ENCODE measurements at places on chromosomes 6 and 20.

DNA sequence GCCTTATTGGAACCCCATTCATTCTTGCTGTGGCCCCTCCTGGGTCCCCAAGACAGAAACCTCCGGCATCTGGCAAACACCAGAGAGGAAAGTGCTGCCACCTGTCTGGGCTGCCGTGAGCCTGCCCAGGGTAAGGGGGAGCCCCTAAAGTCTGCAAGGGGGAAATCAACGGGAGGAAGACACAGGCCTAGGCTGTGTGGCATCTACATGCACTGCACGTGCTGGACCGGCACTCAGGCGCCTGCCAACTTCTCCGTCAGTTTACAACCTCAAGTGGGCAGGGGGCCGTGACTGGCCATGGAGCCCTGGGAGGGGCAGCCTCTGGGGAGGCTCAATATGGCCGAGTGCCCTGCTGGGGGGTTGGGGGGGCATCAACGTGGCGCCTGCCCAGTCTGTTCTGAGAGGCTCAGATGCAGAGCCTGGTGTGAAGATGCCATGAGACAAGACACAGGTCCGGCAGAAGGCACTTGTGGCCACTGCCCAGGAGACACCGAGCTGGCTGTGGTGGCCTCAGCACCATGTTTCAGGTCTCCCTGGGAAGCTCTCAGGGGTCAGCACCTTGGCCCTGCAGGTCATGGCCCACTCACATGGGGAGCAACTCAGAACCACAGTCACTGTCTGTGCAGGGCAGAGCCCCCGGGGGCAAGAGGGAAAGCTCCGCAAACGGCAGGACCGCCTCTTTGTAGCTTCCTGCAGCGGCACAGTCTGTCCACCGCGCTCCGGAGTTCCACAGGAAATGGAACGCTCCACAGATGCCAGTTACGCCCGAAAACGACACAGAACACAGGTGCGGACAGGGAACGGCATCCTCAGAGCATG, 8.4 kb downstream of the UCKL1 start:
- DNase-seq, result no peak

GRCh38 chr6:11433860-11434259, 103.7 kb upstream of the TMEM170B start:
- DNase-seq, result no peak

DNA sequence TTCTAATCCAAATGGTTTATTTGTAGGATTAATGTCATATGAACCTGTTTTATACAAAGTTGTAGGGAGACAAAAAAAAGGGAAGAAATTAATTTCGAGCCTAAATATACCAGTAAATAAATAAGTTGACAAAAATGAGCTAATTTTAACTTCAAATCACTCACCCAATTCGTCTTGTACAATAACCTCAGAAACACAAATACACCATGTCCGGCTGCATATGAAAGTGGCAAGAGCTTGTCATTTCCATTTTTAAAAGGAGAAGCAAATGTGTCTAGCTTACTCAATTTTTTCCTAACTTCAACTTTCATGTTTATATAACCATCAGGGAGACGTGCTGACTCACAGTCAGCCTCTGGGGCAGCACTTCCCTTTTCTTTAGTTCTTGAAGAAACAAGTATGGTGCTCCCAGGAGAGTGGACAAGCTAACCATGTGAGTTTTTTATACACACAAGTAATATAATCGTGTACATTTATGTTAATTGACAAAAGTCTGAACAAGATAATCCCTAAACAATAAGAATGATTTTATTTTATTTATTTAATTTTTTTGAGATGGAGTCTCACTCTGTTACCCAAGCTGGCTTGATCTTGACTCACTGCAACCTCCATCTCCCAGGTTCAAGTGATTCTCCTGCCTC, 55.5 kb upstream of the SGK1 start:
- no peak for DNase-seq

- no peak for DNase-seq
Measured at GRCh38 chr6:71332012-71332411, 43.4 kb downstream of the OGFRL1 start.

DNA sequence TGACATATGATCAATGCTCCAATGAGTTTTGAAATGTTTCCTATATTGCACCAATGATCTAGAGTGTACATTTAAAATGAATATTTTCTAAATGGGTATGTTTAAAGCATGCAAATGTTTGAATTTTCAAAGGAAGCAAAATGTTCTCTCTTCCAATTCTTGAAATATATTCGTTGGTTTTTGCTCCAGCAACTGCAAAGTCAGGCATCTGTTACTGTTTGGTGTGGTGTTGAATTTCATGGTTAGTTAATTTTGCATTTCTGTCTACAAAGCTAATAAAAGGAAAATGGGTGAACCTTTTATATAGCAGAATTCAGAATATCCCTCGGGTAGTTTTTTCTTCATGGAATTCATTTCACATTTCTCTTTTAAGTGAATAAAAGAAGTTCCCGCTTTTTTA, 1018.3 kb downstream of the GRIK2 start:
- DNase-seq, result no peak

DNA sequence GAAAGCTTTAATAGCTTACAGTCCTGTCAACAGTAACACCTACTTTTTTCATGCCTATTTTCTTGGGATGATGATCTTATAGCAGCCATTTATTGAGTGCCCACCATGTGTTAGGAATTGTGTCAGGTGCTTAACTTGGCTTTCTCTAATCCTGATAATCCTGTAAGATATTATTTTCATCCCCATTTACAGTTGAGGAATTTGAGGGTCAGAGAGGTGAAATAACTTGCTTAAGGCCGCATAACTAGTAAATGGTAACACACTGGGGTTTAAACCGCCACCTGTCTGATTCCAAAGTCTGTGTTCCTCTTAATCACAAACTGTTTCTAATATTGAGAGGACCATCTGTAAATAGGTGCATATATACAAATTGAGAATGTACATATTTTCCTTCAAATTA, 55.5 kb downstream of the NCOA3 start:
- no peak for DNase-seq

DNA sequence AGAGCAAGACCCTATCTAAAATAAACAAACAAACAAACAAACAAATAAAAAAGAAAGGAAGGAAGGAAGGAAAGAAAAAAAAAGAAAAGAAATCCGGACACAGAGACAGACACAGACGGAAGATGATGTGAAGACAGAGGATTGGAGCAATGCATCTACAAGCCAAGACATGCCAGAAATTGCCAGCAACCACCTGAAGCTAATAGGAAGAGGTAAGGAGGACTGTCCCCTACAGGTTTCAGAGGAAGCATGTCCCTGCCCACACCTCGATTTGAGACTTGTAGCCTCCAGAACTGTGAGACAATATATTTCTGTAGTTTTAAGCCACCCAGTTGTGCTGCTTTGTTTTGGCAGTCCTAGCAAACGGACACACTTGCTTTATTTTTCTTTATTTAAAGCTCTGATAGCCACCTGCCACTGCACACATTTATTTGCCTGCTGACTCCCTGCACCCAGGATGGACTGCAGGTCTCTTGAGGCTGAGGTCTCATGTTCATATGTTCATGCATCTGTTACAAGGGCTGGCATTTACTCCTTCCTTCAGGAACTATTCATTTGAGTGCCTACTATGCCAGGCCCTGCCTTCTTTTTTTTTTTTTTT, 20.7 kb upstream of the ZMYND8 start:
- no peak for DNase-seq

- DNase-seq, result no peak
Measured at GRCh38 chr6:110537208-110538123, 61.1 kb upstream of the SLC22A16 start.

GRCh38 chr6:4801491-4802110, 25.4 kb downstream of the CDYL start:
- DNase-seq, result no peak

DNA sequence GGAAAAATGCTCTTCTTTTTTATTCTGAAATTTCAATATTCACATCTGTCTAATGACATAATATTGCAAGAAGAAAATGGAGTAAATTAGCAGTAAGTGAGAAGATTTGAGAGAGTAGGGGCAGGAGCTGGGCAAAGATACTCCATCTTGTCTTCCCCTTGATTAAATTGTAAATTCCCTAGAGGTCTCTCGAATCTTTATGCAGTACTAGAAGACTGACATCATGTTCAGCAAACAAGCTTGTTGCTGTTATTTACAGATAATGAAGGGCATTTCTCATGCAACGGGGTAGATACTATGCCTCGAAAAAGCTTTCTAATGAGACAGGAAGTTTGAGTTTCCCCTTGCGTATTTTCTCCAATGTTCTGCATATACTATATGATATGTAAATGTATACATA, 306.9 kb upstream of the PTCHD4 start:
- DNase-seq, result peak; percentile 33

DNA sequence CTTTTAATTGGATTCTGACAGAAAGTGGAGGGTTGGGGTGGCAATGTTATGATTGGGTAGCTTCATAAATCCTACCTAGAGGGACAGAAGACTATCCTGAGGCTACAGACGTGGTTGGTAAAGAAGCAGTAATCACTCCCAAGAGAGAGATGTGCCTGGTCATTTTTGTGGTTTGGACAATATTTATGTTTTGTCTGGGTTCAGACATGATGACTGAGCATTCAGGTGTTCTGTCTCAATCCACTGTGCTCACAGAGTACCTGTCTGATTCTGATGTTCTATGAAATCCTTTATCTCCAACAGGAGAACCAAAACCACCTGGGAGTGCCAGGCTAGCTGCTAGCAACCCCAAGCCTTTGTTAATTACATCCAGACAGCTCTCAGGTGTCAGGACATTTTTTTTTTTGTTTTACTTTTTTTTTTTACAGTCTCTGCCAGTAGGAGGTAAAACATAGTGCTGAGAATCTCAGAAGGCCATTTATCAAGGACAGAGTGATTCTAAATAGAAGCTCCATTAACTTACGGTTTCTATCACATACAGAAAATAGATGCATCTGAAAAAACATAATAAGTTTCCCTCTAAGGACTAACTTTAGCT, 1.6 kb upstream of the HLA-DQA1 start:
- no peak for DNase-seq
